ENCODE measurements at places on chromosomes 2 and 18.

- no peak for DNase-seq
Observed at GRCh38 chr2:7994397-7994951, 687.4 kb upstream of the ID2 start.

- DNase-seq: no peak
Observed at GRCh38 chr2:136990316-136990715, 225.0 kb downstream of the THSD7B start.

DNA sequence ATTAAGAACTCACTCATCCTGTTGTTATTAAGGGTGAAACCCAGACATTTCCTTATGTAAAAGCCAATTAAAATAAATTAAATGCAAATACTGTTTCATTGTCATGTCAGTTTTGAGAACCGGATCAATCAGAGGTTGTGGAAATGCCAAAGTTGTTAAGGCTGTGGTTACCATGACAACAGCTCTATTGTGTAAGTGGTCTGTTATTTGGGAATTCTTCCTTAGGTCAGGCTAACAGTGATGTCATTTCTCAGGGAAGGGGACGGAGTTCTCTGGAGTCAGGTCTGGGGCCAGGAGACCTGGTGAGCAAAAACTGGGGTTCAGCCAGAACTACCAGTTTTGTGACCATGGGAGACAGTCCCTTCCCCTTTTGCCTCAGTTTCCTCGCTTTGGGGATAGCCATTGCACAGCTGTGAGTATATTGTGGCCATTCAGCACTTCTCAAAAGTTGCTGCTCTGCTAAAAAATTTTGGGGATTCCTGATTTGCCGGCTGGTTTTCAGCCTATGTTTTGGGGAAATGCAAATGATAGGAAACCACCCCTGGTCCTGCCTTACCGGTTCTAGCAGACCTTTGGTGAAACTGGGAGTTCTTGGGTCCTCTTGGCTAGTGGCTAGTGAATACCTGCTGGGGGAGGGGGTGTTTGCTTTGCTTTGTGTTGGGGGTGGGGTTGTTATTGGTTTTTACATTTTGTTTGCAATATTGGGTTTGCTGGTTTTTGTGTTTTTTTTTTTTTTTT, 21.6 kb downstream of the HPCAL1 start:
- no peak for DNase-seq

- DNase-seq: no peak
Observed at GRCh38 chr18:50065039-50065438, 129.9 kb downstream of the MYO5B start.

- DNase-seq: no peak
Observed at GRCh38 chr2:149399934-149400615, 69.7 kb downstream of the LYPD6 start.

DNA sequence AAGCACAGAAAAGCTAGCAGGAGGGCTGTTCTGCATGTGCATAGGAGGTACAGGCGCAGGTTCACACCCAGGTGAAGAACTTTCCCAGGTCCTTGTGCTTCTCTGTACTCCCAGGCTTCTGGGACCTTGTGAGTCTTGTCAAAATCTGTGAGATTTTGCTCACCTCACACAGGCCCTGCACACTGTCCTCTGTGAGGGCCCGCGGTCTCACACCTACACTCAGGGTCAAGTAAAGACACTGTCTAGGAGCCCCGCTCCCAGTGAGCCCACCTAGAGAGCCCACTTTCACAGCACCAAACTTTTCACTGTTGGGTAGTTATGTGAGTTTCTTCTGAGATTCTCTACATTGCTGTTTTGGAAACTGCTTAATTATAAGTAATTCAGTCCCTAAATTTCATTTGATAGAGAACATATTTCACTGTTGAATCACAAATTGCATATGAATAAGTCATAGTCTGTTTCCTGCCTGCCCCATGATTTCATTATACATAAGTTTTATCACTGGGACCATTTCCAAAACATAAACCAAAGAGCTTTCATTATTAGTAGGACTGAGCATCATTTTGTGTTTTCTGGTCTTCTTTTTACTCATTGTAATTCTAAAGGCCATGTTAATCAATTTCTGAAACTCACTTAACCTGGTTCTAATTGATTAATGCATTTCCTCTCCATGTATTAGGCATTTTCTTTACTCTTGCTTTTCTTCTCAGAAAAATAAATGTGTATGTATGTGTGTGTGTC, 234.2 kb upstream of the SPOPL start:
- no peak for DNase-seq

All from stimulated activated CD4-positive, alpha-beta T cell treated with anti-CD3 and anti-CD28 coated beads, Interleukin-2, amount 100 ng/mL, for 4 hours (primary cell).